Naive thymus-derived CD4-positive, alpha-beta T cell (primary cell): ENCODE measurements at places on chromosomes 16 and 17.

GRCh38 chr16:88754109-88754911 is 30.7 kb downstream of the PIEZO1 start:
- DNase-seq = no peak

DNA sequence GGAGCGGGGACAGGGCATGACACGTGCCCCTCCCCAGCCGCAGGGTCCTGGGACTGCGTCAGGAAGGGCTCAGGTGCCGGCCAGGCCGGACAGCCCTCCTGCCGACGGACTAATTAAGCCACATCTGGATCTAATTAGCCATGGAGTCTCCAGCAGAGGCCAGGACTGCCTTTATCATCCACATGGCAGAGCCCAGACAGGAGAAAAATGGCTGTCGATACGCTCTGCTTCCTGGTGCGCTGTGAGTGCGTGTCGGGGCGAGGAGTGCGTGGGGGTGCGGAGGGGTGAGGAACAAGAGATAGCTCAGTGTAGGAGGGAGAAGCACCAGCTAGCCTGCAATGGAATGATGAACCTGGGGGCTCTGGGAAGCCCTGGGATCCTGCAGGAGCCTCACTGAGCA is 218.8 kb downstream of the IRF8 start:
- no peak for DNase-seq

- DNase-seq = no peak
These were observed 48.3 kb upstream of the GPR139 start for GRCh38 chr16:20122011-20122410.

DNA sequence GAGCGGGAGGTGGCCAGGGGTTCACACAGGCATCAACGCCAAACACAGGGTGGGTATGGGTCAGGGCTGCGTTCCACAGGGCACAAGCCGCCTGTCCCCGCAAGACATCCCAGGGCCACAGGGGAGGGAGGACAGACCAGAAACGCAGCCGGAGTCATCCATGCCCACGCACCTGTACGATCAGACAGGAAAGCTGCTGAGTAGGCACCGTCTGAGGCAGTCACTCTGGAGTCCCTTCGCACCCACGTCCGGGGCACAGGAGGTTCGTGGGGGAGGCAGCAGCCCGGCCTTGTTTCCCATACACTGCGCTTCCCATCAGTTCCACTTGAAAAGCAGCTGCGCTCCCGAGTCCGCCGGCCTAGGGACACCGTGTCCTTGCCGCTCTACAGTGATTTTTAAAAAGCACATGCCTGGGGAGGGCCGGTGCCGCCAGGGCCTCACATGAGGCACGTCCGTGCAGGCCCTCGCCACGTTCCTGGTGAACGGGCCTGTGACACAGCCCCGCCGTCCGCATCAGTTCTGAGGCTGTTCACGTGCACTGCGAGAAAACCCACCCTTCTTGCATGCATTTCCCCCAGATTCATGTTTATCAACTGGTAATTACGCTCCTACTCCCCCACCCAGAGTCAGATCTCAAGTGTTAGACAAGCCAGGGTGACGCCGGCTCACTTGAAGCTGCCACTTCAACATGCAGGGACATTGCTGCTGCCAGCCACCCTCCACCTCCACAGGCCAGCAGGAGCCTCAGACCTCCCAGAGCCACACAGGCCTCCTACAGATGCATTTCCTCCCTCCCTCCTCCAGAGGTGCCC is 34.8 kb downstream of the WDR45B start:
- DNase-seq = no peak

- DNase-seq = no peak
These were observed 7.3 kb downstream of the MFSD6L start for GRCh38 chr17:8791910-8792270.
